ENCODE measurements at places on chromosomes 11 and 22. TPM values are rescaled to one million over a fixed set of nuclear protein-coding genes. Genes with fewer than 3 reads are reported as not detected.

- DNase-seq: no peak
Measured at GRCh38 chr11:119026970-119027369, 3.7 kb downstream of the SLC37A4 start.

SIAE gene
- 83.4 TPM for total RNA-seq

CCDC89 gene
- total RNA-seq: 0.97 TPM

DNA sequence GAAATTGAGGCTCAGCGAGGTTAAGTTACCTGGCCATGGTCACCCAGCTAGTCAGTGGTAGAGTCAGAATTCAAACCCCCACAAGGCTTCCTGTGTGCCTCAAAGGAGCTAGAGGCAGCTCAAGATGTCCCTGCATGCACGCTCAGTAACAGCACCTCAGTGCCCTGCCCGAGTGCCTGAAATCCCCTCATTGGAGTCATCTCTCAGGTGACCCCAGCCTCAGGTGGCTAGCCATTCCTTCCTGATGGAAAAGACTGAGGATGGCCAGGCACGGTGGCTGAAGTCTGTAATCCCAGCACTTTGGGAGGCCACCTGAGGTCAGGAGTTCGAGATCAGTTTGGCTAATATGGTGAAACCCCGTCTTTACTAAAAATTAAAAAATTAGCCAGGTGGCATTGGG lies 36.9 kb downstream of the LIF start:
- no peak for DNase-seq

DNA sequence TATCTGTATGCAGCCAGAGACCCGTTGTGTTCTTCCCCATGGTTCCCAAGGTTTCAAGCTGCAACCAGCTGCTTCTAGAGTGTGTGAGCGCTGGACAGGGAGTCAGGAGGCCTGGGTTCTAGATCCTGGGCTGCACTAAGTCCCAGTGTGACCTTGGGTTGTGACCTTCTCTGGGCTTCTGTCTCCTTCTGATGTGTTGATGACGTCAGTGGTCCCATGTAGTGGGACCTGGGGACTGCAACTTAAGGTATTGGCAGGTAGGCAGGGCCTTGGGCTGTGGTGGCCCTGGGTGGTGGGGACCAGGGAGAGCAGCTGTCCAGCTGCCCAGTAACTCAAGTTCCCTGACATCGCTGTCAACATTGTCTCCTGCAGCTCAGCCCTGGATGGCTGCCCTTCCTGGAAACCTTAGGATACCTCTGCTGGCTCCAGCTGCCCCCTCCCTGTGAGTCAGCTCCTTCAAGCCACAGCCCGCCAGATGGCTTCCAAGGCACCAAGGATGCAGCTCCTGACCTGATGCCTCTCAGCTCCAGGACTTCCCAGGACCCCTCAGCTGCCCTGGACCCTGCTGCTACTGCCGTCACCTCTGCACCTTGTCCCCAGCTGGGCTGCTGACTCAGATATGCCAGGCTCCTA lies 1.3 kb upstream of the PVALB start:
- DNase-seq: no peak

DNA sequence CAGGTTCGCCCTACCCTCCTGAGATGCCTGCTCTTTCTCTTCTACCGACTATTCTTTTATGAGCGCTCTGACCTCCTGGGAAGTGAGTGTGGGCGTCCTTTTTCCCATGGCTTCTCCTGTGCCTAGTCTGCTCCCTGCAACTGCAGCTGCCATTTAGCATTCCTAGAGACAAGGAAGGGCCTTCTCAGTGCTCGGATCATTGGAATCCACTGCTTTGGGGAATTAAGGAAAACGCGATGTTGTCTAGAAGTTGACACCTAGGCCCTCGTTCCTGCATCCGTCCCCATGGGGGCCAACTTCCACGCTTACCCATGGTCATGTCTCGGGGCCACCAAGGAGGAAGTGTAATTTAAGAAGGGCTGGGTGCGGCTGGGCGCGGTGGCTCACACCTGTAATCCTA lies 95.4 kb downstream of the BCR start:
- no peak for DNase-seq

DNA sequence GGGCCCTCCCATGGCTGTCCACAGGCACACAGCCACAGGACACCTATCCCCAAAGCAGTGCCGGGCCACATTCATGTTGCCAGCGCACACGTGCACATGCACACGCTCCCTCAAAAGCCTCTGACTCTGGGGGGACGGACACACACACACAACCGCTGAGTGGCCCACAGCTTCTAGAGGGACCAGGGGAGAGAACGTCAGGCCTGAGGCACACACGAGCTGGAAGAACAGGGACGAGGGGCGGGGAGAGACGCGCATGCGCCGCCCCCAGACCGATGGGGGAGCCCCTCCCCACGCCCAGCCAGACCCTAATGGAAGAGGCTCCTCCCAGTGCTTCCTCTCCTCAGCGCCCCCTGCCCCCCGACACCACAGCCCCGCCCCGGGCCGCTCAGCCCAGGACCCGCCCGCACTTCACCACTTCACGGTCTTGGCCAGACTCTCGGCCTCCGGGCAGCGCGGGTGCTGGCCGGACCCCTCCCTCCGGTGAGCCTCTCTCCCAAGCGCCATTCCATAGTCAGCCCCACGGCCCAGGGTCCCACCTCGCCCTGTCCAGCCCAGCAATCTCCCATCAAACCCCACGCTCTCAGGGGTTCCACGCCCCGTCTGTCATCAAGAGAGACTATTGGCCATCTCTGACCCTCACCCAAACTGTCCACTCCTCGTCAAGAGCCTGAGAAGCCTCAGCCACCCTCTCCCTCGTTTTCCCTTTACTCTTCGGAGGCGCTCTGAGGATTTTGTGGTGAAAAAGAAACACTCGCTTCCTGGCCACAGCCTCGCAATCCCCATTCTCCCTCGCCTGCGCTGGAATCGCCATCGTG lies 11.7 kb downstream of the NRXN2 start:
- DNase-seq: no peak

C11orf52 gene
- 1.7 TPM for total RNA-seq

Measured in Right ventricle myocardium superior (tissue), 1 donor.